GM12878 (cell line): ENCODE measurements at places on chromosomes 5 and 9. TPM values are rescaled to one million over a fixed set of nuclear protein-coding genes. Genes with fewer than 3 reads are reported as not detected.

DNA sequence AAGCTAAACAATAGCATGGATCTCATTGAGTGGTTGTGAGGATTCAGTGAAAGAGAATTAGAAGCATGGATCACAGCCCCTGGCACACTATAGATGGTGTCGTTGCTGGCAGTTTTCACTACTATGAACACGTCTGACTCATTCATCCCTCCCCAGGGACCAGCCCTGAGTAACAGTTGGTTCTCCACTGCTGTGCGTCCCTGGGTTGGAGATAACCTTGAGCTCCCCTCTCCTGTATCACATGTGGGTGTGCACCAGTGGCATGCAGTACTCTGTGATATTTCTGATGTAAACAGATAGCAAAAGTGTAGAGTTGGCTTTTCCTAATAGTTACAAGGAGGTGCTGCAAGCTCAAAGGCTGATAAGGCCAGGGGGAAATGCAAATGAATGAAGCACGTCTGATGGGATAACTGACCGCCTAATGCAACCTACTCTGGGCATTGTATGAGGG lies 8.8 kb upstream of the LCP2 start:
- DNase-seq: no peak

- DNase-seq: no peak
Measured at GRCh38 chr9:89821081-89821480, 216.3 kb downstream of the GADD45G start.

DNA sequence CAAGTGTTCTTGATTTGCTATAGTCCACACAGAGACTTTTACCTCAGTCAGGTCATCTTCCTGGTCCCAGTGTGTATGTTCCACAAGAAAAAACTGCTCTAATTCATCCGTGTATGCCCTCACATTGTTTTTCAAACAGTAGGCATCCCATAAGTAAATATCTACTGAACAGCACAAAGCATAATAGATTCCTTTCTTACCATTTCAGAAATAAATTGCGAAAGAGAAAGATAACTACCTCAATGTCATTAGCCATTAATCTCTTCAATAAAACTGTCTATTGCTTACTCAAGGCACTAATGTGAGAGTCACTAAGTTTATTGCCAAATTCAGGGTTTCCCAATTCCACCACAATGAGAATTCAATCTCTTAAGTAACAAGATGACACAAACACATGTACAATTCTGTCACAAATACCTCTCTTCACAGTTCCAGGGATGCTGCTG lies 9.6 kb downstream of the FBXW2 start:
- no peak for DNase-seq

GRCh38 chr9:70229579-70229978 lies 29.2 kb upstream of the SMC5 start:
- no peak for DNase-seq

DNA sequence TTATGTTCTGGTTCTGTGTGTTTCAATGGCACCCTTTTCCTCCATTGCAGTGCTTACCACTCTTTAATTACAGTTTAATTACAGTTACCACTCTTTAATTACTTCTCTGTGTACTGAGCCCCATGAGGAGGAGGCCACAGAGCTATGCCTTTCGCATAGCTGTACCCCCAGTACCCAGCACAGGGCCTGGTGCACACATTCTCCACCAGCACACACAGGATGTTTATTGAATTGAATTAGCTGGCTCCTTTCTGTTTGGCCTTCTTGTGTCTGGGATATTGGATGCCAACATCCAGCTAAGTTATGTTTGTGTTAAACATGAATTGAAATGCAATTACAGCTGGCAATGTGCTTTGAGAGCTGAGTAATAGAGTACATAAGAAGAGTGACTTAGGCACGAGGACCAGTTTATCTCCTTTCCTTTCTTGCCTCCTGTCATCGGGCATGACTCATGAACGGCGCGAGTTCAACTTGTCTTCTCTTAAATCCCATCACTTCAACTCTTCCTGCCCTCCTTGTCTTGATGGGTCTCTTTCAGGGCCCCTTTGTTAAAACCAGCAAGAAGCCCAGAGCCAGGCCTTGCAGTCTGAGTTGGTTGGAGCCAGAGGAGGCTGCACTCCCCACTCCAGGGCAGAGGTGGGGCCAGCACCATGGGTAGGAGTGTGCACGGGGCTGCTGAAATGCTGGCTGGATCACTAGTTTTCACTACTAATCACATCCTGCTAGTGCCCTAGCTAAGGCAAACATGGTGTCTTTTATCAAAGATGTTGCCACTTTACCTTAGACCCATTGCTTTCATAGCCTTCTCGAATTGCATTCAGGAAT lies 37.4 kb downstream of the MVB12B start:
- no peak for DNase-seq

GRCh38 chr5:90095292-90096060 lies 314.1 kb downstream of the CETN3 start:
- no peak for DNase-seq

DNA sequence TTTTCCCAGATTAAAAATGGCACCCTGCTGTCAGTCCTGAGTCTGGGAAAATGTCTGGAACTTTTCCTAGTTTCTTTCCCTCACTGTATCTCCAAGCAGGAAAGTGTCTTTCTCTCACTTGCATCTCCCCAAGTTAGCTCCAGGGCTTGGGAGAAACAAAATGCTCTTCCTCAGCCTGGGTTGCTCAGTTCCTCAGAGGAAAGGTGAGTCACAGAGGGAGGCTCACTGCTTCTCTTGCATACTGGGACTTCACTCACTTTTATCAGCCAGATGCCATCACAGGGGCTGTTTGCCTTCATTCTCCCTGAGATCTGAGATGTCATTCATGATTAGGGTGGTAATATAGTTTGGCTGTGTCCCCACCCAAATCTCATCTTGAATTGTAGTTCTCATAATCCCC lies 519.9 kb downstream of the SEMA5A start:
- DNase-seq: no peak

- no peak for DNase-seq
Measured at GRCh38 chr9:109715344-109715743, 64.7 kb upstream of the PALM2AKAP2 start.

The ALDH1B1 gene
- 32.8 and 36.8 TPM in 2 replicates for total RNA-seq
